ENCODE measurements at places on chromosomes 5 and 9.

DNA sequence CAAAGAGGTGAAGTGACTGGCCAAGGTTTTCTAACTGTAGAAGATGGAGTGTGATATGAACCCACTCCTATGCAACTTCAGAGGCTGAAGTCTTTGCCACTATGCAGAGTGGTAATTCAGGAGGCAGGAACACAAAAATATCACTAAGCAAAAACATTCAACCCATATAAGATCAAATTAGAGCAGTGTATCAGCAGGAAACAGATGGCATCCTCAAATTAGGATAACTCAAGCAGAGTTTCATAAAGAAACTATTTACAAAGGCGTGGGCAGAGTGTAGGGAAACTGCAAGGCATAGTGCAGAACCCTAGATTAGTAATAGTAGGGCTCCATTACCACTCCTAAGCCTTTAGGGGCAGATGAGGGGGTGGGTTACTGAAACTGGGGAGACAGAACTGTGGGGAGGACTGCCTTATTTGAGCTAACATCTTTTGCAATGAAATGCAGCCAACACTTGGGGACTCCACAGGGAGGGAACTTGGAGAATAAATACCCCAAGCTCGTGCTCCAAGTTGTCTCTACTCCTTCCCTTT, 72.2 kb downstream of the PTTG1 start:
- peak; percentile 61 for DNase-seq

- DNase-seq, result no peak
These were observed 29.3 kb downstream of the CDHR2 start for GRCh38 chr5:176578391-176578808.

GRCh38 chr9:86521977-86522376, 167.8 kb upstream of the TUT7 start:
- no peak for DNase-seq

GRCh38 chr9:33860200-33860871, 43.4 kb downstream of the UBE2R2 start:
- DNase-seq, result no peak

GRCh38 chr9:97740848-97741821, 44.0 kb upstream of the XPA start:
- peak; percentile 25 for DNase-seq

GRCh38 chr5:163105456-163105855, 331.9 kb upstream of the CCNG1 start:
- DNase-seq, result peak; percentile 7

DNA sequence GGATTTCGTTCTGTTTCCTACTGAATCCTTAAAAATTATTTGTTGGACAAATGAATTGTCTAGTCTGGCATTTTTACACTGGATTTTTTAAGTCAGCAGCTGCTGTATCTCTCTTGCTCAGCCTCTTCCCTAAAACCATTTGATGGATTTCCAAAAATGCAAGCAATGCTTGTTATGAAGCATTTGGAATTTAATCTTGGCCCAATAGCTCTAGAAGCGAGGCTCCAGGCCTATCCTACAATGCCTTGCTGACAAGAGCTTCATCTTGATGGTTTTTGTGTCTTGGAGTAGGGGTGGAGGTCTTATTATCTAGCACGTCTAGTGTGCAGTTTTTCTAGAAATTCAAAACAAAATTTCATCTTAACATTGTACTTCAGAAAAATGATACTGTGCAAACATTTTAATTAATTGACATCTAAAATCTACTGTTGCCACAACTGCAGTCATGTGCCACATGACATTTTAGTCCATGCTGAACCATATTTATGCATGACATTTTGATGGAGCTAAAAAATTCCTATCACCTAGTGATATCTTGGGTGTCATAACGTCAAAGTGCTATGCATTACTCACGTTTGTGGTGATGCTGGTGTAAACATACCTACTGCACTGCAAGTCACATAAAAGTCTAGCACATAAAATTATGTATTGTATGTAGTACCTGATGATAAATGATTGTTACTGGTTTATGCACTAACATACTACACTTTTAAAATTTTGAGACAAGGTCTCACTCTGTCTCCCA, 5.9 kb upstream of the RAD23B start:
- DNase-seq, result no peak

DNA sequence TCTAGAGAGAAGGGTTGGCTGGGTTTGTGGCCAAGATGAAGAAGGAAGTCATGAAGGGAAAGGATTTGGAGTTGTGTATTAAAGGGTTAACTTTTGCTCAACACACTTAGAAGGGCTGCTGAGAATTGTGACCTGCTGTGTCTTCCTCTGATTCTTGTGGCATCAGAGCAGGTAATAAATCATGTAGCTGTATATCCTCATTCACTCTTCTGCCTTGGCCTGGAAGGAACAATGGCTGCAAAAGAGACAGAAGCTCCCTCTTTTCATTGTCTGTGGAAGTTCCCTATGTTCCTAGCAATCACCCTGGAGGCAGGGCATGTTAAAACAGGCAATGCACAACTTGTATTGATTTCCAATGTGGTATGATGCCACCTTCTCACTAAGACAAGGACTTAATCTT, 159.1 kb downstream of the LRRC70 start:
- DNase-seq, result no peak

- DNase-seq, result peak; percentile 94
These were observed 125.3 kb downstream of the ST8SIA4 start for GRCh38 chr5:100777680-100778300.

GRCh38 chr9:3214741-3215140, 311.1 kb downstream of the RFX3 start:
- DNase-seq, result no peak

DNA sequence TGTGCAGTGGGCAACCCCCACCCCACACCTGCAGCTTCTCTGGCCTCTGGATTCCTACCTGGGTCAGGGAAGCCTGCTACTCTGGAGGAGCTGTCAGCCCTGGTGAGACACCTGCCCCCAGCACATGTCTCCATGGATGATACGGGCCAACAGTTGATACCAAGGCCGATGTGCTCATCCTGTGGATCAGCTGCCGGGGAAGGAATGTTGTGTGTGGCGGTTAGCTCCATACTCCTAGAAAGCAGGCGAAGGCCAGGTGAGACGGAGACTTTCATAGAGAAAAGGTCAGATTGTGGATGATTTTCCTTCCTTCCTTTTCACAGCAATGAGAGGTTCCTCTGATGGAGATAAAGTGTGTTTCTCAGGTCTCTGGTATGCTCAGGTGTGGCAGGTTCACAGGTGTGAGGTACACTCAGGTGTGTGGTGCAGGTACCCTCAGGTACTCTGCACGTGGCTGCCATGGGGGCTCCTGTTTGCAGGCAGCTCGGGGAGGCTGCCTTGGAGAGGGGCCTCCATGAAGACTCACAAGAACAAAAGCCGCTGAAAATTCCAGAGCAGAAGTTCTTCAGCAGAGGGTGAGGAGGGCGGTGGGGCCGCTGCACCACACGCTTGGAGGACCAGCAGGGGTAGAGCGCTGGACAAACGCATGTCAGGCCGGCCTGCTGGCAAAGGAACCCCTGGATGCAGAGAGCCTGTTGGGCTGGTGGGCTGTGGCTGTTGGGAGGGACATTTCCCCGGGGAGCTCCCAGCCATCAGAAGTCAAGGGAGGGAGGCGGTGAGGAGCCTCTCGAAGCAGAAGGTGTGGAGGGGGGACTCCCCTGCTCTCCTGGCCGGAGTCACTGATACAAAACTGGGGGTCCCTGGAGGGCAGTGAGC, 5.1 kb upstream of the AHRR start:
- DNase-seq, result no peak

DNA sequence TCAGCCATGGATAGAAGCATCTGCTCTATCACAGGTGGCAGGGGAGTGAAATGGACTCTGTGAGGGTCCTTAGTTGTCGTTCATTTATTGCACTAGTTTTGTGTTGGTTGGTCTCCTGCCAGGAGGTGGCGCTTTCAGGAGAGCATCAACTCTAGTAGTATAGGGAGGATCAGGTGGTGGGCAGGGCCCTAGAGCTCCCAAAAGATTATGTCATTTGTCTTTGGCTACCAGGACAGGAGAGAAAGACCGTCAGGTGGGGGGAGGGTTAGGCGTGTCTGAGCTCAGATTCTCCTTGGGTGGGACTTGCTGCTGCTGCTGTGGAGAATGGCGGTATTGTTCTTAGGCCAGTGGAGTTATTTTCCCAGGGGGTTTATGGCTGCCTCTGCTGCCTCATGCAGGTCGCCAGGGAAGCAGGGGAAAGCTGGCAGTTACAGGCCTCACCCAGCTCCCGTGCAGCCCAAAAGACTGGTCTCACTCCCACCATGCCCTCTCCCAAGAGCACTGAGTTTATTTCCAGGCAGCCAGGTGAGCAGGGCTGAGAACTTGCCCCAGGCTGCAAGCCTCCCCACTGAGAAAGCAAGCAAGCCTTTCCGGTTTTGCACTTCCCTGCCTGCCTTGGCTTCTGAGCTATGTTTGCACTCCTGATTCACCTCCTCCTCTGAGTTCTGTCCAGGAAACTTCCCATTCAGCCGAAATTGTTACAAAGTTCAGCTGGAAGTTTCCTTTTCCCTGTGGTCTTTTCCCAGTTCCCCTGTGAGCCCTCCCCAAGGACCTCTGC, 317.3 kb downstream of the TAF11L14 start:
- no peak for DNase-seq

DNA sequence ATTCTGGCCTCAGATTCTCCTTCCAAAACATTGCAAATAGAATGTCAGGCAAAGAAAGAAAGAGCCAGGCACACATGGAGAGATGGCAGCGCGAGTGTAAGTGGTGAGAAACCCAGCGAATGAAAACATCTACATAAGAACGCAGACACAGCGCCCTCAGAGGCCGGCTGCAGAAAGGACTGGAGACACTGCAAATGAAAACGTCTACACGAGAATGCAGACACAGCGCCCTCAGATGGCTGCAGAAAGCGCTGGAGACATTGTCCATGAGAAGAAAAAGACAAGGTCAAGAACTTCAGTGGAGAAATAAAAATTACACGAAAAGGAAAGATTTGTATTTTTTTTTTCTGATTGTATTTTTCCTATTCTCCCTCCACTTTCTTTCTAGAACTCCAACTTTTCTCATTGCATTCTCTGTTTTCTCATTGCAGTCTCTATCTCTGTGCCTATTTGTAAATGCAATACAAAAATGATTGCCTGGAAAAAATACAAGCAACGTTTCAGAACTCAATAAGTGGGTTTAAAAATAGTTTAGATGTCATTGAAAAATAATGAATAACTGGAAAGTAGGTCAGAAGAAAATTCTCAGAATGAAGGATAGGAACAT, 117.9 kb upstream of the LPCAT1 start:
- peak; percentile 89 for DNase-seq

Measured in suppressor macrophage treated with lipopolysaccharide for 1 hour (primary cell).